ENCODE measurements at places on chromosomes 7 and 10.

- no peak for DNase-seq
These were observed 14.2 kb downstream of the DNAJC9 start for GRCh38 chr10:73232887-73233286.

- no peak for DNase-seq
These were observed 19.4 kb downstream of the ZFAND2A start for GRCh38 chr7:1140476-1141104.

GRCh38 chr10:33215635-33216034 is 118.8 kb downstream of the NRP1 start:
- DNase-seq, result no peak

DNA sequence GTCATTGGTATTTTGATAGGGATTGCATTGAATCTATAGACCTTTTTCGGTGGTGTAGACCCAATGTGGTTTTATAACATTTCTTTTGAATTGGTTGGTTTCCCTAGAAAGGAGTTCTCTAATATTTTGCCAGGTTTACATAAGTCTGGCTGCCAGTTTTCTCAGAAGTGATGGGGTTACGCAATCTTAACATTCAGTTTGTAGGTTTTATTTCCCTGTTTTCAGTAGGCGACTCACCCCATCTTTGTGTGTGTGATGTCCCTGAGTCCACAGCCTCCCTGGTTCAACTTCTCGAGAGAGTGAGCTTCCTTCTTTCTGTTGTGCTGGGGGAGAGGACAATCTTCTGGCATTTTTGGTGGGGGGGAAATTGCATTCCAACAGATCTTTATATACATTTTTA is 9.6 kb upstream of the KIF5B start:
- DNase-seq, result no peak

GRCh38 chr10:127195041-127195506 is 1.3 kb downstream of the INSYN2A start:
- DNase-seq, result no peak

DNA sequence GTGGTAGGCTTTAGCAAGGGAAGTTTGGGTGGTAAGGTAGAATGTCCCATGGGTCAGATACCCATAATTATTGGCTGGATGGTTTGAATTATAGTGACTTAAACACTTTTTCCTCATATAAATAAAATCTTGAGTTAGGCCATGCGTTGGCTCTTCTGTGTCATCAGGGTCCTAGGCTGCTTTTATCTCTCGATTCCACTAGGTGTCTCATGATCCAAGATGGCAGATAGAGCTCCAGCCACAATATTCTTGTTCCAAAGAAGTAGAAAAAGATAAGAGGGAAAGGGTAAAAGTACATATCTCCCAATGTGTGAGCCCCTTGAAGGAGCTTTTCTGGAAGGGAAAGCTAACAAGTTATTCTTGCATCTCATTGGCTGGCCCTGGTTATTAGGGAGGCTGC is 144.7 kb downstream of the GRK5 start:
- DNase-seq, result no peak

- DNase-seq, result no peak
These were observed 3.3 kb downstream of the GRID1 start for GRCh38 chr10:86363184-86363832.

GRCh38 chr10:32889631-32890212 is 68.3 kb downstream of the ITGB1 start:
- DNase-seq, result no peak

GRCh38 chr7:140051820-140052219 is 10.9 kb downstream of the PARP12 start:
- DNase-seq, result no peak

DNA sequence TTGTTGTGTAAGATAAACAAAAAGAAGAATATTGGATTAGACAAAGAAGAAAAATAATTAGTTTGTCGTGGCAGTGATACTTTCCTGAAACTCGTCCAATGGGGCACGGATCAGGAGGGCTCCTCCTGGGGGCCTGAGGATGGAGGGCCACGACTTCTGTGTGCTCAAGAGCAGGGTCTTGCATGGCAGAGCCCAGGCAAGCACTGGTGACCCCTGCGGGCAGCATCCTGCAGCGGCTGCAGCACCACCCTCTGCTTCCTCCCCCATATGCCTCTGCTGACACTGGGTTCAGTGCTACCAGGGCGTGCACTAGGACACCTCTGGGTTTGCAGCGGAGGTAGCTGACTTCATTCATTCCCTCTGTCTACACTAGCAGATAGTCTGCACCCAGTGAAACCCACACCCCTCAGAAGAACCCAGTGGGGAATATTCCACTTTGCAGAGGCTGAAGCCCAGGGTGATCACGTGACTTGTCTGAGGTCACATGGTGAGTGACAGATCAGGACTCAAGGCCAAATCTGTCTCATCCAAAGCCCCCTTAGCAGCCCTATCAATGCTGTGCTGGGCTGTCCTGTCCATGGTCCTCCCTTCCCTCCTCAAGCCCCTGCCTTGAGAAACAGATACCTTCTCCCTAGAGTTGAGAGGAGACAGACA is 375.5 kb downstream of the TCERG1L start:
- no peak for DNase-seq

DNA sequence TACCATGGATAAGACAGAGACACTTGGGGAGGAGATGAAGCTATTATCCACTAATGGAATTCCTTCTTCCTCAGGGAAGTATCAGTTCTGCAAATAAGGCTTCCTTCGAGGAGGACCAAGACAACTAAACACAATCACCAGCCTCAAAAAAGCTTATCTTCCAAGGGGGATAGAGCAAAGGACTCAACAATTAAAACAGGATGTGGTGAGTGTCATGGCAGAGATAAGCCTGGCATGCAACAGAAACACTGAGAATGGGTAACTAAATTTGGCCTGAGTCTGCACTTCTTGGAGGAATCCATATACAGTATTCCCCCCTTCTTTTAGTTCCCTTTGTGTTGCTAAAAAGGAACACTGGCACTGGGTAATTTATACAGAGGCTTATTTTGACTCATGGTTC is 1285.2 kb downstream of the GATA3 start:
- no peak for DNase-seq

DNA sequence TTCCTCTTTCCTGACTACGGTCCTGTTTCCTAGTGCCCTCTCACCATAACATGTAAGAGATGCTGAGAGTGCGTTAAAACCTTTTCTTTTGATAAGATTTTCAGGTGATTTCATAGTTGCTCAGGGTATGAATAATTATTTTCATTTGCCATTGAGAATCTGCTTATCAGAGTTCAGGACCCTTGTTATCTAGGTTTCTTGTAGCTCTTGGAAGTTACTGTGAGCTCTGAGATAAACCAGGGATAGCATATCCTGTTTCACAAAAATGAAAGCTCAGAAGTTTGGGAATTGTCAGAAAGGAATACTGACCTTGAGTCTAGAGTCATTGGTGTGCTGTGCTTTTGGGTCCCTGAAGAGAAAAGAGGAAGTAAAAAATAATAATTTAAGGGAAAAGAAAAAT is 76.8 kb upstream of the PRKG1 start:
- DNase-seq, result no peak

DNA sequence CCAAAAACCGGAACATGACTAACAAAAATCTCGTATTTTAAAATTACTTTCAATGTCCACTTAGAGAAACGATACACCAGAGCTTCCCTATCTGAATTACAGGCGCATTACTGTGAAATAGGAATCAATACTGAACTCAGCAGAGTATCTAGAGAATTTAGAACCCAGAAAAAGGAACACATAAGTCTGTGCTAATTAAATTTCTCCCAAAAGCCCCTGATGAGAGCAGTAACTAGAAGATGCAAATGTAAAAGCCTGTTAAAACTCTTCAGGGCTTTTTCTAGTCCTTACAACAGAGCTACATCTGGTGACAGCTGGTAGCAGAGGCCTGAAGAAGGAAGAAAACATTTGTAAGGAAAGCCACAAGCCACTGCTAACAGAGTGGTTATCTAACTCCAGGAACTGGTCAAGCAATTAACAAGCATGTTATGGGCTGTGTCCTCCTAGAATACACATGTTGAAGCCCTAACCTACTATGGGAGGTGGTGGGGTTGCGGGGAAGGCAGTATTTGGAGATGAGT is 24.2 kb downstream of the ITIH5 start:
- no peak for DNase-seq

- no peak for DNase-seq
These were observed 18.7 kb upstream of the PPP2R2D start for GRCh38 chr10:131882151-131882550.
